ENCODE measurements at places on chromosomes 16 and 17. TPM values are rescaled to one million over a fixed set of nuclear protein-coding genes. Genes with fewer than 3 reads are reported as not detected.

- H3K27me3 ChIP-seq = no peaks in the 10 kb centered on the region
- H3K4me3 ChIP-seq = no peak overlapping the region
- no peak overlapping the region for H3K27ac ChIP-seq
- no peak for DNase-seq
- no peaks in the 10 kb centered on the region for H3K4me1 ChIP-seq
Observed at GRCh38 chr16:70276392-70276791, 12.9 kb downstream of the AARS1 start.

DNA sequence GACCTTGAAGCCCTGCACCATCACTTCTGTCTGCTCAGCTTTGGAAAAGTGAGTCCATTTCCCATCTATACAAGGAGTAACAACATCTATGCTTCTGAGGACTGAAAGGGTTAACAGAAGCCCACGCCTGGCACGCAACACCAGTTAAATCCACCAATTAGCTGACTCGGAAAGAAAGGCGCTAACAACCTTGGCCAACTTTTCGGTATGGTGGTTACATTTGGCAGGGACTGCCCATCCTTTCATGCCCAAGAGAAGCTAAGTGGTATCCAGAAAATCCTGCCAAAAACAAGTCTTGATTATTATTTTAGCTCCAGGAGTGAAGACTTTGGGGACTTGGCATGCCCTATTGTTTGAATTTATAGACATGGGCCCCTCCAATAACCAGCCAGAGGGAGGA lies 202.3 kb upstream of the RPL38 start:
- no peaks in the 10 kb centered on the region for H3K36me3 ChIP-seq
- no peaks in the 10 kb centered on the region for H3K27me3 ChIP-seq
- H3K4me3 ChIP-seq = no peak overlapping the region
- H3K27ac ChIP-seq = no peak overlapping the region
- DNase-seq = no peak
- no peaks in the 10 kb centered on the region for H3K4me1 ChIP-seq

DNA sequence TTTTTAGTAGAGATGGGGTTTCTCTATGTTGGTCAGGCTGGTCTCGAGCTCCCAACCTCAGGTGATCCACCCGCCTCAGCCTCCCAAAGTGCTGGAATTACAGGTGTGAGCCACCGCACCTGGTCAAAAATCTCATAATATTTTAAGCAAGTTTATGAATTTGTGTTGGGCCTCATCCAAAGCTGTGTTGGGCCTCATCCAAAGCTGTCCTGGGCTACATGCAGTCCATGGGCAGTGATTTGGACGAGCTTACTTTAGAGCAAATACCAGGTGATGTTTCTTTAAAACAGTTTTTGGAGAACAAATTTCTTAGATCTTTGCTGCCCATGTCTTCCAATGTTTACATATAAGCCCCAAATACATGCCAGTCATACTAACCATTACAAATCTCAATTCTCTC lies 84.4 kb upstream of the C17orf78 start:
- H3K36me3 ChIP-seq = peaks cover 2% of the 10 kb centered on the region
- H3K27me3 ChIP-seq = no peaks in the 10 kb centered on the region
- H3K4me1 ChIP-seq = peaks cover 5% of the 10 kb centered on the region
- no peak overlapping the region for H3K27ac ChIP-seq

DNA sequence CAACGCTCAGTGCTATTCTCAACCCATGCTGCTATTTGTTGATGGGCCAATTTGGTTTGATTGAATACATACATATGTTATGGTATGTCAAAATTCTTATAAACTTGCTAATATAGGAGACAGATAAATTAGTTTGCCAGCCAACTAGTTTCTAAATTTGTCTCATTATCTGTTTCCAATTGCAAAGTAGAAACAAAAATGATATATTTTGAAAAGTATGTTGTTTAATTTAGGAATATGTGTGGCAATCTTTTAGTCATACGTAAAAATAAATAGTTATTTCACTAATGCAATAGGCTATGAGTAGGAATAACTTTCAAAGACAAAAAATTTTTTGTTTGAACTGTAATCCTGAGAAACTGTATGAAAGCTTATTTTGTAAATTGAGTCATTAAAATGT lies 210.6 kb upstream of the KCNJ16 start:
- no peak overlapping the region for H3K4me3 ChIP-seq
- H3K27ac ChIP-seq = no peak overlapping the region
- peaks cover 4% of the 10 kb centered on the region for H3K4me1 ChIP-seq

GRCh38 chr16:82580298-82580890 lies 46.4 kb upstream of the CDH13 start:
- H3K27ac ChIP-seq = no peak overlapping the region
- H3K27me3 ChIP-seq = no peaks in the 10 kb centered on the region
- no peaks in the 10 kb centered on the region for H3K36me3 ChIP-seq
- no peaks in the 10 kb centered on the region for H3K4me1 ChIP-seq
- H3K4me3 ChIP-seq = no peak overlapping the region
- no peak for DNase-seq

DNA sequence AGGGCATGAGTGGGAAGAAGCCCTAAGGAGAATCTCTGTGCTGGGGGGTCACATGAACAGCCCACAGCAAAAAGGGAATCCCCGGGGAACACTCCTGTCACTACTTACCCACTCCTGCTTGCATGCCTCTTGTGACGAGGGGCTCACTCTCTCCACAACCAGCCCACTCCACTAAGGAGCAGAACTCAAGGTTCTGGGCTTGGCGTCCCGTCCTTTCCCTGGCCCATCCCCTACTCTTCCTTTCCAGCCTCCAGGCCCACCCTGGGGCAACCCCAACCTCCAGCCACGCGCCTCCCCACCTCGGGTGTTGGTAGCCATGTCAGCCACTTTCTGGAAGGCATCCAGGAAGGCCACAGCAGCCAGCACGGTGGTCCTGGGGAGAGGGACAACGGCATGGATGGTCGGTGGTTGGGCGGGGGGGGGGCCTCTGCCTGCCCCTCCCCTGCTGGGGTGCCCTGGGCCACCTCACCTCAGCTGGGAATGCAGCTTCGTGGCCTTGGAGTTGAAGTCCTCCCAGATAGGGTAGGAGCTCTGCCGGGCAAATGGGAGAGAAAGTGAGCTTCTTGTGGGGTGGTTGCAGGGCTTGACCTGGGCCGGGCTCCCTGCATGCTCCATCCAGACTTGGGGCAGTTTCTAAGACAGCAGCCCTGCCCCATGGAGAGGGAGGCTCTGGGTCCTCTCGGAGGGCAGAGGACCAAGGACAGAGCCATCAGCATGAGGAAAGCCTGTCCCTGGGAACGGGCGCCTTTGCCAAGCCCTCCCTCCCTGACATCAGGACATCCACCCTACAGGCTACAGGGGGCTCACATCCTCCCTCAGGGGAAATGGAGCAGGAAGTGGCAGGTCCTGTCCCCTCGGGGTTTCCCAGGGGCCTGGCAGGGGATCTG lies 5.1 kb downstream of the MTSS2 start:
- H3K27me3 ChIP-seq = no peaks in the 10 kb centered on the region
- H3K4me3 ChIP-seq = no peak overlapping the region
- no peak for DNase-seq
- H3K4me1 ChIP-seq = no peaks in the 10 kb centered on the region
- H3K27ac ChIP-seq = no peak overlapping the region

PARD6A gene
- total RNA-seq = 6.2 TPM

KIF1C gene
- 61.1 TPM for total RNA-seq

All from GM12878 (cell line).